ENCODE measurements at places on chromosomes 13 and 19.

- H3K27me3 ChIP-seq = no peaks in the 10 kb centered on the region
- no peak overlapping the region for H3K4me3 ChIP-seq
- H3K36me3 ChIP-seq = no peaks in the 10 kb centered on the region
- no peaks in the 10 kb centered on the region for H3K4me1 ChIP-seq
- DNase-seq = no peak
These were observed 50.0 kb upstream of the RGCC start for GRCh38 chr13:41407380-41407779.

- H3K4me3 ChIP-seq = peak overlapping the region; percentile 28
- H3K36me3 ChIP-seq = peaks cover 4% of the 10 kb centered on the region
- peak; percentile 74 for DNase-seq
- H3K4me1 ChIP-seq = peaks cover 76% of the 10 kb centered on the region
These were observed 8.0 kb downstream of the FXYD3 start for GRCh38 chr19:35123573-35123972.

GRCh38 chr19:10009714-10010224 is 535 bp downstream of the COL5A3 start:
- H3K27ac ChIP-seq = no peak overlapping the region
- no peak for DNase-seq
- no peak overlapping the region for H3K4me3 ChIP-seq
- no peaks in the 10 kb centered on the region for H3K36me3 ChIP-seq
- H3K4me1 ChIP-seq = no peaks in the 10 kb centered on the region

DNA sequence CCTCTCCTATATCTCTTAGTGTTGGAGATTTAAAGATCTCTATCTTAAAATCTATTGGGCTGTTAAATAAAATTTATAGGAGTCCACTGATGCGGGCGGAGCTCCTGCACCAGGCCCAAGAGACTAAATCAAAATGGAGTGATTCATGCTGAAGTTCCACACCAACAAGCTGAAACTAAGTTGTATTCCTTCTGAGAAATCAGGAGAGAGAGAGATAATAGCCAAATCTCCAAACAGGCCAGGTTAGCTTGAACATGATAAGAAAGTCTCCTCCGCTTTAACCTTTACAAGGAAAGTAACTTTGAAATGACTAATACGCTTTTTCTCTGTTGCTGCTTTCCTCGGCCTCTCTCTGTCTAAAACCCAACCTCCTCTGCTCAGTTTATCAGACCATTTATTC is 241.9 kb upstream of the NBEA start:
- no peaks in the 10 kb centered on the region for H3K27me3 ChIP-seq
- no peaks in the 10 kb centered on the region for H3K36me3 ChIP-seq
- H3K4me3 ChIP-seq = no peak overlapping the region
- peaks cover 10% of the 10 kb centered on the region for H3K4me1 ChIP-seq

- no peak overlapping the region for H3K4me3 ChIP-seq
- H3K36me3 ChIP-seq = no peaks in the 10 kb centered on the region
- no peak for DNase-seq
- no peak overlapping the region for H3K27ac ChIP-seq
- H3K4me1 ChIP-seq = no peaks in the 10 kb centered on the region
These were observed 334.2 kb upstream of the SGCG start for GRCh38 chr13:22846551-22846950.

Data from PC-9 (cell line).